Muscle of arm (tissue), 14 donors: ENCODE measurements at places on chromosomes 11 and 22. TPM values are rescaled to one million over a fixed set of nuclear protein-coding genes. Genes with fewer than 3 reads are reported as not detected.

INSC gene
- polyA plus RNA-seq, result 2.9 TPM

CRYBB2 gene
- polyA plus RNA-seq, result 0.26 TPM

LRP5 gene
- polyA plus RNA-seq, result 33.3 TPM

SLC15A3 gene
- polyA plus RNA-seq, result 18.9 TPM

PIK3IP1 gene
- 2.8 TPM for polyA plus RNA-seq

CRKL gene
- polyA plus RNA-seq, result 53.9 TPM

ACR gene
- not detected for polyA plus RNA-seq

GANAB gene
- 131 TPM for polyA plus RNA-seq

TMEM225 gene
- polyA plus RNA-seq, result not detected

PHLDA2 gene
- polyA plus RNA-seq, result 1.5 TPM

MALAT1 gene
- 187 TPM for polyA plus RNA-seq

MS4A4E gene
- 0.82 TPM for polyA plus RNA-seq

GSTT2 gene
- polyA plus RNA-seq, result 0.82 TPM

ZBTB16 gene
- 8.0 TPM for polyA plus RNA-seq

CST6 gene
- 0.88 TPM for polyA plus RNA-seq

OR10D3 gene
- polyA plus RNA-seq, result not detected

SERHL2 gene
- polyA plus RNA-seq, result 3.3 TPM

SPI1 gene
- polyA plus RNA-seq, result 5.8 TPM

BTG4 gene
- polyA plus RNA-seq, result not detected

TREH gene
- 0.42 TPM for polyA plus RNA-seq

KRTAP5-8 gene
- polyA plus RNA-seq, result not detected

CABP4 gene
- 1.1 TPM for polyA plus RNA-seq

MPZL3 gene
- 0.71 TPM for polyA plus RNA-seq

DAGLA gene
- not detected for polyA plus RNA-seq

NCAM1 gene
- polyA plus RNA-seq, result 149 TPM

NCF4 gene
- 3.9 TPM for polyA plus RNA-seq

NPAS4 gene
- 0.13 TPM for polyA plus RNA-seq

TTC12 gene
- 11.5 TPM for polyA plus RNA-seq

TMEM86A gene
- 3.0 TPM for polyA plus RNA-seq

OR2D2 gene
- not detected for polyA plus RNA-seq

MOV10L1 gene
- polyA plus RNA-seq, result not detected

DDTL gene
- 2.9 TPM for polyA plus RNA-seq

C11orf91 gene
- polyA plus RNA-seq, result not detected

MYO18B gene
- polyA plus RNA-seq, result 84.0 TPM

SLC37A2 gene
- polyA plus RNA-seq, result 3.8 TPM

UBASH3B gene
- polyA plus RNA-seq, result not detected

LARGE2 gene
- polyA plus RNA-seq, result 0.37 TPM

CEND1 gene
- not detected for polyA plus RNA-seq

BBS1 gene
- 17.2 TPM for polyA plus RNA-seq

ROBO4 gene
- 28.2 TPM for polyA plus RNA-seq

KCNJ4 gene
- 0.17 TPM for polyA plus RNA-seq

OSBP2 gene
- 26.3 TPM for polyA plus RNA-seq

WNT7B gene
- polyA plus RNA-seq, result 0.19 TPM

SAA1 gene
- not detected for polyA plus RNA-seq

MPZL2 gene
- polyA plus RNA-seq, result 37.8 TPM

CBLIF gene
- 0.45 TPM for polyA plus RNA-seq

KDM4D gene
- 1.4 TPM for polyA plus RNA-seq

IRAG1 gene
- polyA plus RNA-seq, result 3.7 TPM

ZNF70 gene
- polyA plus RNA-seq, result 6.2 TPM

MS4A10 gene
- not detected for polyA plus RNA-seq

GGTLC3 gene
- polyA plus RNA-seq, result 0.36 TPM

KDELR3 gene
- polyA plus RNA-seq, result 23.0 TPM

LSP1 gene
- 72.7 TPM for polyA plus RNA-seq

FOLH1 gene
- not detected for polyA plus RNA-seq

OR5AN1 gene
- not detected for polyA plus RNA-seq
